ENCODE measurements at places on chromosomes 2 and 18.
A peak's percentile ranks its signal among the peaks of the same experiment; 100 is the strongest.

DNA sequence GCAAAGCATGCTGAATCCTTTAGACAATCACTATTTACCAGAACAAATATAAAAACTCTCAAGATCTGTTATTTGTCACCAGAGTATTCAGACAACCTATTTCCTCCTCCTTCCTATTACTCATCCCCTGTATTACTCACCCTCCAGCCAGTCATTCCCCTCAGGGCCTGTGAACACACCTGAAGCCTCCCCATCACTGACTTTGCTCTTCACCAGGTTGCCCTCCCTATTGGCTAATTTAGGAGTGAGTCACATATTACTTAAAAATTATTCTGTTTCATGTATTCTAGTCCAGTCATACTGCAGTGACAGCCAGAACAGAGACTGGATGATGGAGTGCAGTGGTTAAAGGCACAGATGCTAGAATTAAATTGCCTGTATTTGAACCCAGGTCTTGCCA, 3.7 kb upstream of the ATG16L1 start:
- no peak for DNase-seq

DNA sequence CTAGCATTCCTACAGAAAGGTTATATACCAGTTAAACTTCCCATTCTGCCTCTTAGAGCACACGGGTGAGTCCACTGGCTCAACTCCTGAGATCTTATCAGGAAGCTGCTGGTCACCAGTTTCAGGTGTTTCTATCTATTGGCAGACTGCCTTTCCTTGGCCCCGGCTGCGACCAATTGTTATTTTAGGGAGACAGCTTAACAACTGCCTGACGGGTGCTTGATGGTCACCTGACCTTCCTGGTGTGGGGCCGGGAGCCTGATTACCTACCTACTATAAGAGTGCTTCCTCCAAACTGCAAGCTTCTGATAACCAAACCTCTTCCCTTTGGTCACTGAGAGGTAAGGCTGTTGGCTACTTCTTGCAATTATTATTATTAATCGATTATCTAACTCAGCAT, 122.1 kb upstream of the XIRP2 start:
- DNase-seq, result no peak

GRCh38 chr2:68292108-68292710, 27.5 kb downstream of the CNRIP1 start:
- no peak for DNase-seq

GRCh38 chr2:42755191-42755880, 8.6 kb downstream of the OXER1 start:
- DNase-seq, result peak; percentile 83

GRCh38 chr18:31577195-31577594, 14.5 kb upstream of the TTR start:
- DNase-seq, result no peak

Data from posterior vena cava (tissue), 2 donors.